ENCODE measurements at places on chromosomes 5 and 9. TPM values are rescaled to one million over a fixed set of nuclear protein-coding genes. Genes with fewer than 3 reads are reported as not detected.
A peak's percentile ranks its signal among the peaks of the same experiment; 100 is the strongest.

DNA sequence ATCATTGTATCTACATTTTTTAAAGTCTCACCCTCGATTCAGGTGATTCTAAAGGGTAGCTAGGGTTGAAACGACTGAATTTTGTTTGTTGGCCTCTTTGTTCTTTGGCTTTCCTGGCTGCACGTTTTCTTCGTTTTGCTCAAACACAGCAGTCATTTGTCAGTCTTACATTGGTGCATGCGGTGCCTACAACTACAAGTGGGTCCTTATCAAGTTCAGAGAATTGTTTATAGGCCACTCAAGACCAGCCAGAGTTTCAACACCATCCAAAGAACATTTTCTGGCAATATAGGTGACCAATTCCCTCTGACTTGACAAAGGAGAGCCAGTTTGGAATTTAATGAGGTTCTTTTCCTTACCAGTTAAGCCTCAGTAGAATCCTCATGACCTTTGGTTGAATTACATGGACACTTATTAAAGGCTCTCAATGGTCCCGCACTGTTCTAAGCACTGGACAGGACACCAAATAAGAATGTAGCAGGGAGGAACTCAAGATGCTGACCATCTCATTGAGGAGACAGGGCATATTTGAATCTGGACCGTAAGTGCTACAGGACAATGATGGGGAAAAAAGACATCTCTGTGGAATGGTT, 119.0 kb upstream of the DMRT1 start:
- no peak for DNase-seq

- DNase-seq, result no peak
Observed at GRCh38 chr5:88997937-88998336, 115.0 kb upstream of the MEF2C start.

- no peak for DNase-seq
Observed at GRCh38 chr5:35066260-35066795, 18.6 kb upstream of the AGXT2 start.

The GNPDA1 gene
- 37.2 TPM for total RNA-seq

GRCh38 chr5:122040636-122041302, 37.3 kb downstream of the LOX start:
- DNase-seq, result no peak

The AQP7 gene
- not detected for total RNA-seq

The SNCAIP gene
- not detected for total RNA-seq

DNA sequence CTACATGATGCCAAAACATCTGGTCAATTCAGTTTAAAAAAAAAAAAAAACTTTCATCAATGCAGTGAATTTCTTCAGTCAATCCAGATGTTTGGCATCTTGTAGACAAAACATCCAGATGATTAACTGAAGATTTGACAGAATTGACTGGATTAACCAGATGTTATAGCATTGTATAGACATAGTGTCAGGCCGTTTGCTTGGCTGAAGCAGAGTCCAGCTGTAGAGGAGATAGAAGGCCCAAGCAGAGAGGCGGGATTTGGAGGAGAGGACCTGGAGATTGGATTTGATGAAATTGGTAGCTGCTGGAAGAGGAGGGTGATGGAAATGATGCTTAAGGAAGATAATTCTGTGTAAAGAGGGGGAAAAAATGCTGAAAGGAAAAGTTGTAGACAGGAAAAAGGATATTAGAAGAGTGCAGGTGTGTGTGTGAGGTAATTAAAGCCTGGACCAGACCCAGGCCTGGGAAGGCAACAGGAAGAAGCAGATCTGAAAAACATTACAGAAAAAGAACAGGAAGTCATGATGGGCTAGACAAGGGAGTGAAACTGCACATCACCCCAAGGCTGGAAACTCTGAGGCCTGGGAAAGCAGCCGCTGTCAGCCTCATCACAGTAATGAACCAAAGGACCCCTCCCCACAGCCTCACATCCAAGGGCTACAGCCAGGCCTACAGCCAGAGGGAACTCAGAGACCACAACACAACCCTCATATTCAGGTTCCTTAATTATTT, 258.3 kb downstream of the CWC27 start:
- no peak for DNase-seq

- no peak for DNase-seq
Observed at GRCh38 chr9:124771867-124772679, 962 bp upstream of the NR6A1 start.

DNA sequence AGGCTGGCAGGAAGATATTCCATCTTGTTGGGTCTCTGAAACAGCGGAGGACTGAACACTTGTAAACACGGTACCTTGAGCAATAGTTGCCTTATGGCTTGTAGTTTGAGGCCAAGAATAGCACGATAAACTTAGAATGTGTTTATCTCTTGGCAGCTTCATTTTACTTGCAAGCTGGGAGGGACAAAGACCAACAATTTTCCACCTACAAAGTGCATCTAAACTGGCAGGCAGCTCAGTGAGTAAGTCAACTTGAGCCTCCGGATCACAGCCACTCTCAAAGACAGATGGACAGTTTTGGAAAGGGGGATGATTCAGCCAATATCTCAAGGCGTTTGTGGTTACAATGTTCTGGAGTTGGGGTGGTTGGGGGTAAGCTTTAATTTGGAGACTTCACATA, 652.6 kb downstream of the CETN3 start:
- no peak for DNase-seq

The PAEP gene
- total RNA-seq, result not detected

The CTNND2 gene
- 0.18 TPM for total RNA-seq

DNA sequence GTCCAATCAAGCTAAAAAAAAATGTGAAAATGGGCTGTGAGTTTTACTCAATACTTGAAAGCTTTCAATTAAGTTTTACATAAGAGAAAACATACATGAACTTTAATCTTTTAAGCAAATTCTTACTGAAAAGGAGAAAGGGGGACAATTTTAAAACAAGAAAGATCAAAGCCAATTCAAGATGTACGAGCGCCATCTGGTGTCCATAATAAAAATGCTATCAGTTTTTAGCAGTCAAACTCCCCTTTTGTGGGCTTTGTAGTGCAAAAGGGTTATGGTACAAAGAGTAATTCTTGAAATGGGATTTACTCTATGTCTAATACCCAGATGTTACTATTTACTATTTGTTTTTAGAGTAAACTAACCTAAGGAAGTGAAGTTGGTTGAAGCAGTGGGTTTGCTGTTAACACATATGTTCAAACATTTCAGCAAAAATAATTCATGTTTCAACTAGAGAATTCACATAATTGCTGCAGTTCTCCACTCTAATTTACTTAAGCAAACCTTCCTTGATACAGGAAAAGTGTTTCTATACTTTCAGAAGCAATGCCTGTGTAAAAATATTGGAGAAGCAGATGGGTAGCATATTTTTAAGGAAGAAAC, 228.2 kb upstream of the TYRP1 start:
- DNase-seq, result peak; percentile 11

The SCAI gene
- 3.5 TPM for total RNA-seq

The HDHD3 gene
- total RNA-seq, result 12.3 TPM

- no peak for DNase-seq
Observed at GRCh38 chr9:137190315-137190856, 1.9 kb downstream of the SSNA1 start.
